ENCODE measurements at places on chromosomes 7 and 10. TPM values are rescaled to one million over a fixed set of nuclear protein-coding genes. Genes with fewer than 3 reads are reported as not detected.

Gene DNAJB12
- 21.9 TPM for total RNA-seq

Gene TMEM248
- 82.1 TPM for total RNA-seq

Gene SMKR1
- total RNA-seq, result not detected

Gene GJD4
- not detected for total RNA-seq

Gene TBX20
- total RNA-seq, result 14.0 TPM

Gene SEMA3E
- 24.3 TPM for total RNA-seq

Gene SORCS1
- total RNA-seq, result 14.8 TPM

Gene MALRD1
- total RNA-seq, result 13.8 TPM

Gene KCP
- 1.4 TPM for total RNA-seq

Gene ENTPD1
- 85.3 TPM for total RNA-seq

Gene SLC13A1
- not detected for total RNA-seq

Gene ST8SIA6
- 3.7 TPM for total RNA-seq

Gene COX19
- 24.0 TPM for total RNA-seq

Gene WNT8B
- total RNA-seq, result 0.11 TPM

Gene ASZ1
- not detected for total RNA-seq

Gene ACSM6
- 0.48 TPM for total RNA-seq

Gene MCM10
- total RNA-seq, result 4.5 TPM

Gene BMPER
- total RNA-seq, result 18.9 TPM

Gene CH25H
- total RNA-seq, result 1.1 TPM

Gene SPRN
- 0.74 TPM for total RNA-seq

Gene DLX5
- total RNA-seq, result 0.74 TPM

Gene BAIAP2L1
- total RNA-seq, result 4.9 TPM

Gene CLRN3
- total RNA-seq, result 0.42 TPM

Gene GPR37
- total RNA-seq, result 5.4 TPM

Gene ABCC2
- 2.3 TPM for total RNA-seq

Gene HOXA11
- 9.3 TPM for total RNA-seq

Gene BLNK
- 7.3 TPM for total RNA-seq

Gene NEUROD6
- not detected for total RNA-seq

Gene MACC1
- 7.1 TPM for total RNA-seq

Gene ZEB1
- 166 TPM for total RNA-seq

Gene CTAGE8
- total RNA-seq, result 0.79 TPM

Gene DYNC1I1
- 2.2 TPM for total RNA-seq

Gene TRIM56
- total RNA-seq, result 13.5 TPM

Gene CFAP46
- total RNA-seq, result 0.53 TPM

Gene NKX1-2
- not detected for total RNA-seq
